ENCODE measurements at places on chromosomes 7 and 10. TPM values are rescaled to one million over a fixed set of nuclear protein-coding genes. Genes with fewer than 3 reads are reported as not detected.

DNA sequence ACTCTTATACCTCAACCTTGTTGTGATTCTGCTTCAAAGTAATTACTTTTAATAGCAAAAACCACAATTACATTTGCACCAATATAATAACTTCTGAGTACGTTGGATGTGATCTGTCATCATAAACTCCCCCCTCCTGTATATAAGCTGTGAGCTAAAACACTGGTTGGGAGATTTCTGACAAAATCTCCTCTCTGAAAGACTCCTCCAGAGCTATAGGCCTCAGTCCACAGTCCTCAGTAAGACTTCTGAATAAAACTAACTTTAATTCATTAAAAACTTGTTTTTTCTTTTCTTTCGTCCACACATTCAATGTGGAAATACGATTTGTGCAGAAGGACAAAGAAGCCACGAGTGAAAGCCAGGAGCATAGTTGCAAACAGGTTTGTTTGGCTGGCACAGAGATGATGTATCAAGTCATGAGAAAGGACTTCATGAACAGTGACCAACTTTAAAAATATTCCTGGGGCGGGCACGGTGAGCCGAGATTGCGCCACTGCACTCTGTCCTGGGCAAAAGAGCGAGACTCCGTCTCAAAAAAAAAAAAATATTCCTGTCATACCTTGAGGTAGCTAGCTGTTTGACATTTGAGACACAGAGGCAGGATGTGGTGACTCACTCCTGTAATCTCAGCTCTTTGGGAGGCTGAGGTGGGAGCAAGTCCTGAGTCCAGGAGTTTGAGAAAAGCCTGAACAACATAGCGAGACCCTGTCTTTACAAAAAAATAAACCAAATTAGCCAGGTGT lies 91.1 kb upstream of the ARHGAP21 start:
- DNase-seq: no peak
- H3K36me3 ChIP-seq: no peaks in the 10 kb centered on the region
- no peak overlapping the region for H3K27ac ChIP-seq
- H3K4me3 ChIP-seq: no peak overlapping the region

The PALS2 gene
- total RNA-seq: 38.5 TPM

- no peak overlapping the region for H3K27ac ChIP-seq
- H3K4me3 ChIP-seq: no peak overlapping the region
- peaks cover 2% of the 10 kb centered on the region for H3K36me3 ChIP-seq
- H3K27me3 ChIP-seq: no peaks in the 10 kb centered on the region
Measured at GRCh38 chr10:15140698-15141097, 27.8 kb downstream of the NMT2 start.

The CCL24 gene
- total RNA-seq: not detected

- H3K4me3 ChIP-seq: no peak overlapping the region
- no peak overlapping the region for H3K27ac ChIP-seq
- H3K27me3 ChIP-seq: no peaks in the 10 kb centered on the region
- H3K4me1 ChIP-seq: no peaks in the 10 kb centered on the region
Measured at GRCh38 chr10:69697006-69697405, 67.0 kb downstream of the FAM241B start.

The PAPOLB gene
- total RNA-seq: not detected

DNA sequence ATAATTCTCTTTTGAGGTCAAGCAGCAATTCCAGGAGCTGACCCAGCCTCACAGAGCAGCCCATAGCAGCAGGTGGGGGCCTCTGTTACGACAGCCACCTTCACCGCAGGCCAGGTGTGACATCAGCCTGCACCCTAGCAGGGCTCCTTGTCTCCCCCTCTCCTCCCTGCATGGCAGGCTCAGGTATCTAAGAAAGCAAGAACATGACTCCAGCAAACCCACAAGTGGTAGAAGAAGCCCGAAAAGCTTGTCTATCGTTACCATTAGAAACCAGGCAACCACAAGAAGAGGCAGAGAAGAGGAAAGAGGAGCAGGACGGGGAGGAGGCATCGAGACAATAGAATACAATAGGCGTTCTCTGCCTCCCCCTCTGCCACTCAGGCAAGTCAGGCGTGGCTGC lies 104.0 kb upstream of the PRR15 start:
- no peak overlapping the region for H3K27ac ChIP-seq
- H3K4me1 ChIP-seq: peaks cover 7% of the 10 kb centered on the region
- no peak for DNase-seq
- no peaks in the 10 kb centered on the region for H3K36me3 ChIP-seq
- H3K4me3 ChIP-seq: no peak overlapping the region
- H3K27me3 ChIP-seq: no peaks in the 10 kb centered on the region

- DNase-seq: no peak
- H3K4me1 ChIP-seq: no peaks in the 10 kb centered on the region
- H3K4me3 ChIP-seq: no peak overlapping the region
Measured at GRCh38 chr7:101465131-101465530, 102.5 kb downstream of the COL26A1 start.

The MINDY3 gene
- total RNA-seq: 25.9 TPM

The CYP2C9 gene
- total RNA-seq: 1.4 TPM

DNA sequence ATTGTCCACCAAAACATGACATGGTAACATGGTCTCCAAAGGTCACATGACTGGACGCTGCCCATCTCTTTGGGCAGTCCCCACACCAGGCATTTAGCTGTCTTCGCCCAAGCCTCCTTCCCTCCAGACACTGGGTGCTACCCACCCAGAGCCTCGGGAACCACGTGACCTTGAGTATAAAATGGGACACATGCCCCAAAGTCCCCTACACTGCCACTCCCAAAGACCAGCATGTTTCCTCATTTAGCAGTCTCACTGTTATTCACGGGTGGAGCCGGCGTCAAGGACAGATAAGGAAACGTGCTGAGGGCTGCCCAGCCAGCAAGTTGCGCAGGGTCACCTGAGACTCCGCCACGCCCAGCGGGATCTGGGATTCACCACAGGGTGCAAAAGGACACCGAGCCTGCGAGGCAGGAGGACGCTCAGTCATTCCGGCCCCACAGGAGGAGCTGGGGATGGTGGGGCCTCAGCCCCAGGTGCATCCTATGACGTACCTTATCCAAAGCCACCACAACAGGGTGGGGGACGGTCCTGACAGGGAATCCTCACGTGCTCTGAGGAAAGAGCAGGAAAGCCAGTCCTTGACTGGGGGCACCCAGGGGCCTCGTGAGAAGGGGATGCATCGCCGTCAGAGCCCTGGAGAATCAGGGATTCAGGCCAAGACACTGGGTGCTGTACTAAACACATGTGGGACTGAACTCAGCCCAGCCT lies 226.9 kb downstream of the TNS3 start:
- H3K27ac ChIP-seq: peak overlapping the region; percentile 38
- H3K4me1 ChIP-seq: peaks cover 5% of the 10 kb centered on the region
- no peaks in the 10 kb centered on the region for H3K27me3 ChIP-seq
- H3K4me3 ChIP-seq: no peak overlapping the region

The CXCL12 gene
- 0.27 TPM for total RNA-seq

The ADCY1 gene
- 3.6 TPM for total RNA-seq

DNA sequence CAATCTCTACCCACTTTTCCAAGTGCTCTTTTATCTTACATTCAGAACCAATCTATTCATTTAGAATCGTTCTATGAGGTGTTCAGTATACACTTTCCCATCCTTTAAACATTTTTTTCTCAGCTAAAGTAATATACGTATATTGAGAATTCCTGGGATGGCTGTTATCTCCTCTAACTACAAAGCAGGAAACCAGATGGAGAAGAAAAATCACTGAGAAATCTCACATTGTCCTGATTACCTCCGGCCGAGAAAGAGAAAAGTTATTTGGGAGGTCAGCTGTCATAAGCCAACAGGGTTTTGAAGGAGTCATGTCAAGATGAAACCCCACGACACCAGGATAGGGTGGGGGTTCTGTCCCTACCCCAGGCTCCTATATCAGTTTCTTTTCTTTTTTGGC lies 99.2 kb upstream of the KDM7A start:
- no peaks in the 10 kb centered on the region for H3K27me3 ChIP-seq
- no peak overlapping the region for H3K4me3 ChIP-seq
- no peaks in the 10 kb centered on the region for H3K36me3 ChIP-seq
- H3K4me1 ChIP-seq: no peaks in the 10 kb centered on the region
- no peak for DNase-seq

DNA sequence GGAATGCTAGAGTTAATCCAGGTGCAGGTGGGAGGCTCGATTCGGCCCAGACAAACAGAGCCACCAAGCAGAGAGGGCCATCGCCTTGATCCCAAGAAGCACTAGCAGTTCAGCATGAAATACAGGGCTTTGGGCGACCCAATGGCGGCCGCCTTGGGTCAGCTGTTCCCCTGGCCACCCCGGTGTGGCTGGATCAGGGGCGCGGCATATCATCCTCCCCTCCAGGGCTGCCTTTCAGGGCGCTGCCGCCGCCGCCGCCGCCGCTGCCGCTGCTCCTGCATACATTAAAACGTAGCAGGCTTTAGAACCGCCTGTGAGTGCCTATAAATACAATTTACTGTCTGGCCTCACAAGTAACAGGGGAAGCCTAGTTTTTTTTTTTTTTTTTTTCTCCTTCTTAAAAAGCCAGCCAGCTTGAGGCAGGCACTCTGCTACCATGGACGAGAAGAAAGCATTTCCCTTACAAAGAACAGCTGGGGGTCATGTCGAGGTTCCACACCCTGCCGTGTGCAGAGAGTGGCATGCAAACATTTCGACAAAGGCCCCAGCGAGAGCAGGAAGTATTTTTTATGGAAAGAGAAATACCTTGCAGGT lies 57.7 kb upstream of the EFCAB10 start:
- H3K4me3 ChIP-seq: no peak overlapping the region
- H3K36me3 ChIP-seq: no peaks in the 10 kb centered on the region
- no peaks in the 10 kb centered on the region for H3K27me3 ChIP-seq
- H3K4me1 ChIP-seq: no peaks in the 10 kb centered on the region

- no peaks in the 10 kb centered on the region for H3K27me3 ChIP-seq
- DNase-seq: no peak
- H3K4me3 ChIP-seq: no peak overlapping the region
- no peak overlapping the region for H3K27ac ChIP-seq
- no peaks in the 10 kb centered on the region for H3K4me1 ChIP-seq
Measured at GRCh38 chr7:146002431-146003078, 114.0 kb upstream of the CNTNAP2 start.

GRCh38 chr10:106424054-106424453 lies 740.5 kb downstream of the SORCS1 start:
- H3K4me3 ChIP-seq: no peak overlapping the region
- H3K36me3 ChIP-seq: no peaks in the 10 kb centered on the region
- H3K27ac ChIP-seq: no peak overlapping the region
- no peaks in the 10 kb centered on the region for H3K4me1 ChIP-seq

GRCh38 chr7:22202141-22202540 lies 154.8 kb downstream of the RAPGEF5 start:
- H3K4me1 ChIP-seq: no peaks in the 10 kb centered on the region
- H3K27ac ChIP-seq: no peak overlapping the region
- DNase-seq: no peak
- H3K36me3 ChIP-seq: no peaks in the 10 kb centered on the region

The ARMC10 gene
- 28.9 TPM for total RNA-seq

GRCh38 chr10:11683529-11684320 lies 58.5 kb upstream of the ECHDC3 start:
- no peaks in the 10 kb centered on the region for H3K27me3 ChIP-seq
- no peaks in the 10 kb centered on the region for H3K36me3 ChIP-seq
- peak overlapping the region; percentile 99 for H3K27ac ChIP-seq

DNA sequence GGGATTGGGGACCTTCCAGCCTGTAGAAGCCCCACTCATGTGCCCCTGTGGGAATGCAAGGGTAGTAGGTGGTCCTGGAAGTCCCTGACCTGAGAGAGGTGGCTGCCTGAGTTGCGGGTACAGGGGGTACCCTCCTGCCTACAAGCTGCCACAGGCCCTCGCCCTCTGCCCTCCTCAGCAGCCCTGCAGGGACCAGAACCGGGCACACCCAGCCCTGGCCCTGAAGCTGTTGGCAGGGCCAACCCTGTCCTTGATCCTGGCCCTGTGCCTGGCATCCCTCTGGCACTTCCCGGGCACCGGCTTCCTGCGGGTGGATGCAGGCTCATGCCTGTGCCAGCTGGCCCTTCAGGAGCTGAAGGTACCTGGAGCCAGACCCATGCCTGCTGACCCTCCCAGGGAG lies 54.9 kb upstream of the ELN start:
- H3K27ac ChIP-seq: no peak overlapping the region
- no peaks in the 10 kb centered on the region for H3K27me3 ChIP-seq
- peaks cover under 1% of the 10 kb centered on the region for H3K4me1 ChIP-seq
- peak; percentile 34 for DNase-seq

The PTPRE gene
- 0.46 TPM for total RNA-seq
